Right cardiac atrium (tissue), 5 donors: ENCODE measurements at places on chromosomes 7 and 10. TPM values are rescaled to one million over a fixed set of nuclear protein-coding genes. Genes with fewer than 3 reads are reported as not detected.

- no peak for DNase-seq
Measured at GRCh38 chr10:13787015-13787421, 200.3 kb downstream of the PRPF18 start.

DNA sequence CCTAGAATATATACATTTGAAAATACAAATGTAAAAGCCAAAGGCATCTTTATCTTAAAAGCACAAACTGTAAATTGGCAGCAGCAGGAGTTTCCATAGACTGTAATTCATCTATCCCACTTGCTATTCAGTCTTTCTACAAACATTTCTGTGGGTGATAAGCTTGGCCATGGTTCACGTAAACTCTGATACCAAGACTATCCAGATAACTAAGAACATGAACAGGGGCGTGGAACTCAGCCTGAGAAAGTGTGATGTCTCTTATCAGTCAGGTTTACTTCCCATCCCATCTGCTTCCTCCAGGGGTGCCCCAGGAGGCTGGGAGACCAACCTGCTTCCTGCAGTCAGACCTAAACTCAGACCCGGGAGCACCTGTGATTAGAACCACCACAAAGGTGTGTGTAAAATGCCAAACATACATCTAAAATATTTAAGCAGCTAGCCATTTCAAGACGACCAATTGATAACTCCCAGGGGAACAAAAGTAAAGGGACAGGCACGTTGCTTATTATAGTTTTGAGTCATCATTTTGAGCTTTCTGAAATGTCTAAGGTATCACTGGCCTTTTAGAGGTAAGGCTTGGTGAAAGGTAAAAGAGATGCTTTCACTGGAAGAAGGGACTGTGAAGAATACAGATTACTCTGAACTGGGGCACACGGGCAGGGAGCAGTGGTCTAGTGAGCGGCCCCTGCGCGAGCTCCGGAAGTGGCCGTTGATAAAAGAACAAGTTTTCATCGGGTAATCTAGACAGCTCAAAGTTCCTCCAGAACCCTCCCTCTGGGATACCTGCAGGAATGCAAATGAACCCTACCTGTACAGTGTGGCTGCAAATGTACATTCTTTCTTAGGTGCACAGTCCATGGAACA is 51.5 kb downstream of the RSU1 start:
- no peak for DNase-seq

GRCh38 chr7:151472644-151473380 is 32.9 kb upstream of the CRYGN start:
- DNase-seq = no peak

GRCh38 chr10:17352583-17352982 is 101.8 kb downstream of the ST8SIA6 start:
- DNase-seq = no peak

DNA sequence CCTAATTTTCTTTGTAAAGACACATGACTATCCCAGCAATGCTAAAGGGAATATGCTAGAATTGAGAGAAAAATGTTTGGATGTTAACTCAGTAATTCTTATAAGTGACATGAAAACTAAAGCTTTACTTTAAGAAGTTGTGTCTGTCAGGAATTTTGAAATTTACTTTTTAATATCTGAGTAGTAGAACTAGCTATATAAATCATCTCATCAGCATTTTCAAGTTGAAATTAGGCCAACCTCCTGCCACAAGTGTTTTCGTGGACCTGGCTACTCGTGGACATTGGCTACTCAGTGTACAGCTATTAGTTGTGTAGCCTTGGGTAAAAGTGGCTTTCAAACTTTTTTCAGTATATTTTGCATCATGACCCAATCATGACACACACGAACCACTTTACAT is 70.5 kb downstream of the ADD3 start:
- DNase-seq = no peak

DNA sequence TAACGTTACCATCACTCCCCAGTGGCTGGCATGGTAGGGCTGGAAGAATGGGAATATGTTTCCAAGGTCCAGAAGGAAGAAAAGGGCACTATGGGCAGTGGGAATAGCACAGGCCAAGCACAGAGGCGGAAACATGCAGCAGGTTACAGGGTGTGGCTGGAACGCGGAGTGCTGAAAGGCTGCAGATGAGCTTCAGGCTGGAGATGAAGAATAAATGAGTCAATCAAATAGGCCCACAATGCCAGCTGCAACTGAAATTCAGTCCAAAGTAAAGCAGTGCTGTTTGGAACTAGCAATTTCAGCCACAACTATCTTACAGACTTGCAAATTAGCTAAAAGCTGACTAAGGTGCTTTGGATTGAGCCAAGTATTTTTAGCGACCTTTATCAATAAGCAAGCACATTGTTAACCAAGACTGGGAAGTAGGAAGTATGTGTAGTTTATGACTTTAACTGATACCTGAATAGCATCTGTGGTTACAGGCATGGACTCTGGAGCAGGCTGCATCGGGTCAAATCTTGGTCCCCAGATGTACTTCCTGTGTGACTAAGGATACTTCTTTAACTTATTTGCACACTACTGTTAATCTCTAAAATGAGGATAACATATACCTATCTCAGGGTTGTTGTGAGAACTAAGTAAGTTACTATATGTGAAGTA is 77.5 kb upstream of the CTTNBP2 start:
- DNase-seq = no peak

DNA sequence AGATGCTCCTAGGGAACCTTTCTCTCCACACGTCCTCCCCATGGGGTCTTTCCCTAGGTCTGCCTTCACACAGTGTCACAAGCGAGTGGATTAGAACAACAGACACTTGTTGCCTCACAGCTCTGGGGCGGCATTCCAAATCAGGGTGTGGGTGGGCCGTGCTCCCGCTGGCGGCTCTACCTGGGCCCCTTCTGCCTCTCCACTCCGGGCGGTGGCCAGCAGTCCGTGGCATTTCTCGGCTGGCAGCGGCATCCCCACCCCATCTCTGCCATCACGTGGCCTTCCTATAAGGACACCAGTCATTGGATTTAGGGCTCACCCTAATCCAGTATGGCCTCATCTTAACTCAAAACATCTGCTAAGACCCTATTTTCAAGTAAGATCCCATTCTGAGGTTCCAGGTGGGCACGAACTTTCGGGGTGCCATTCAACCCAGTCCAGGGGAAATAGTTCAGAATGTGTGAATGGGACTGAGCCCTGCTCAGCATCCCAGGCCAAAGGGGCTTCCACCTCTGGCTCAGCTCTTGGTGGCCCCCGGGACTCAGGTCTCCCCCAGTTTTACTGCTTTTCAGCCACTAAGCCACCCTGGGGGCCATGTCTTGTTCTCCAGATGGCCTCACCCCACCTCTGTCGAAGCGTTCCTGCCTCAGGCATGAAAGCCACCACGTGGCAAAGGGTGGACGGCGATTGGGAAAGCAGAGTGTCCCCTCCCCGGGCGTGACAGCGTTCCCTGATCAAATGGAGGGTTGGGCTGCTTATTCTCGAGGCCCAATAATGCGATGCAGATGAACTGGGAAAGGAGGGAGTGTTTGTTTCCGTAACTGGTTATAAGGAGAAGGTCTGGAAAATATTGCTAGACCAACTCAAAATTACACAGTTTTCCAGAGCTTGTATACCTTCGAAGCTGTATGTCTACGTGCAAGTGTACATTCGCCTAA is 350.0 kb downstream of the GLRX3 start:
- DNase-seq = no peak

- no peak for DNase-seq
Measured at GRCh38 chr7:44102846-44103565, 1.1 kb upstream of the AEBP1 start.

PPP1R9A gene
- polyA plus RNA-seq = 3.7 TPM

VSIR gene
- 36.8 TPM for polyA plus RNA-seq
